ENCODE measurements at places on chromosomes 12 and 14.

DNA sequence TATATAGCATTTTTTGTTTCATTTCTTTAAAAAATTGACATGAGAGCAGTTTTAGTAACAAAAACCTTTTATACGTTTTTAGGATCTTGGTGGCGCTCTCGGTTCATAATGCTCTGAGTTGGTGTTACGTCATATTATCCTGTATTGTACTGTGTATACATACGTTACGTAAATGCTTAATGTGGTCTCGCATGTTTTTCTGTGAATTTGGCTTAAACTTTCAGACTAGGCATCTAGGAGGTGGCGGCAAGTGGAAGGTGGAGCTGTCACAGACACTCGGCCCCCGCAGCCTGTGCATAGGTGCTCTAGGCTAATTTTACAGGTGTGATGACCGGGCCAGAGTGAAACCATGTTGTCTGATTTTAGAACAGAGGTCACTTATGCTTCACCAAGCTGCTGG is 60.0 kb downstream of the PPP2R5C start:
- no peak for DNase-seq

GRCh38 chr14:54538055-54538454 is 28.3 kb downstream of the CGRRF1 start:
- DNase-seq, result no peak

DNA sequence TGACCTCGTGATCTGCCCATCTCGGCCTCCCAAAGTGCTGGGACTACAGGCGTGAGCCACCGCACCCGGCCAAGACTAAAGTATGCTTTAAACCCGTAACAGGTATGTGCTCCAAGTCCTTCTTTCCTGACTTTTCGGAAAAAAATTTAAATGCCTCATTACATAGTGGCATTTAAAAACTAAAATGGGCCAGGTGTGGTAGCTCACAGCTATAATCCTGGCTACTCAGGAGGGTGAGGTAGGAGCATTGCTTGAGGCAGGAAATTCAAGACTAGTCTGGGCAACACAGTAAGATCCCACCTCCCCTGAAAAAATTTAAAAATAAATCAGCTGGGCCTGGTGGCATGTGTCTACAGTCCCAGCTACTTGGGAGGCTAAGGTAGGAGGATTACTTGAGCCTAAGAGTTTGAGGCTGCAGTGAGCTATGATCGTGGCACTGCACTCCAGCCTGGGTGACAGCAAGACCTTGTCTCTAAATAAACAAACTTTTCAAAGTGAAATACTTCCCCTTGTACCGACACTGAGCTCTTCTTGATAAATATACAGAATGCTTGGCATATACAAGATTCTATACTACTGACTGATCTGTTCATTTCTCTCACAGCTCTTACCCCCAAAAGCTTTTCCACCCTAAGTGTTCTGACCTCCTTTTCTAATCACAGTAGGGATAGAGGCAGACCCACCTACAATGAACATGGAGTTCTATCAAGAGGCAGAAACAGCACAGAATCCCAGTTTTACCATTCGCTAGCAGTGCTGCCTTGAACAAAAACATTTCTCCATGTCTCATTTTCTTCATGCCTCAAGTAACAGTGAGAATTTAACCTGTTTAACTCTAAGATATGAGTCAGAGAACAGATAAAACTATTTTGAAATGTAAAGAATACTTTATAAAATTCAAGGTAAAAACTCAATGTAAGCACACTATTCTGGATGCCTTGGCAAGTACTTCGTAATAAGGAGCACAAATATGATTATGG is 7.9 kb downstream of the PPP4R3A start:
- no peak for DNase-seq

DNA sequence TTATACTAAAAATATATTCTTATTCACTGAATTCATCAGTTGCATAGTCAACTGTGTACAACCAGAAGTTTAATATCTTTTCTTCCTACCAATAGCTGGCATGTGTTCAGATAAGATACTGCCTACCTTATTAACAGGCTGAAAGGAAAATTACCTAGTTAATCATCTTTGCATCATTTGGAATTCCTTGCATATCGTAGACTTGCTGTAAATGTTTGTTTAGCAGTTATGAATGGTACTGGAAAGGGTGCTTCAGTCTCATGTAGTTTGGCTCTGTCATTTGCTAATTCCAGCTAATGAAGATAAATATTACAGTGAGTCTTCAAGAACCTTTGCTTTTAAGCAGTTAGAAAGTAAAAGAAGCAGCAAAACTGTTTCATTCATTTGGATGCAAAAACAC is 84.4 kb downstream of the PPHLN1 start:
- no peak for DNase-seq

GRCh38 chr14:39006721-39007410 is 96.2 kb downstream of the SEC23A start:
- DNase-seq, result no peak
